ENCODE measurements at places on chromosomes 7 and 10. TPM values are rescaled to one million over a fixed set of nuclear protein-coding genes. Genes with fewer than 3 reads are reported as not detected.

The EPHB4 gene
- total RNA-seq, result 34.0 TPM

The IFIT1B gene
- total RNA-seq, result not detected

The EBF3 gene
- 8.4 TPM for total RNA-seq

The BMPER gene
- 181 TPM for total RNA-seq

The CPED1 gene
- total RNA-seq, result 41.6 TPM
